Fibroblast of villous mesenchyme (primary cell): ENCODE measurements at places on chromosomes 5 and 9.

DNA sequence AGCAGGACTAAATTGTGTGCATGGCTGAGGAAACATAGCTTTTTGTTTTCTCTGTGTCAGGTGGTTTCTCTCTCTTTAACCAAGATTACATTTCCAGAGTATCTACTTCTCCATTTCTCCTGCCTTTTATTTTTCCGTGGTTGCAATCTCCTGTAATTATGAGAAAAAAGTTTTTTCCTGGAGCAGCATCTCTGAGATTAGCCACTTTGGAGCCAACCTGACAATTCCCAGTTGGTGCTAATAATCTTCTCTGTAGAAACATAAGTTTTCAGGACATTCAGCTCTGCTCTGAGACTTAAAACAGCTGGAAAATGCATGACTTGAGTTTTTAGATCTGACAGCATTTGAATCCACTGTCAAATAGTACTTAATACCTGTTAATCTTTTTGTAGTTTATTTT is 67.1 kb upstream of the GAS1 start:
- DNase-seq: no peak

GRCh38 chr9:137918331-137919094 is 40.9 kb downstream of the CACNA1B start:
- DNase-seq: no peak

DNA sequence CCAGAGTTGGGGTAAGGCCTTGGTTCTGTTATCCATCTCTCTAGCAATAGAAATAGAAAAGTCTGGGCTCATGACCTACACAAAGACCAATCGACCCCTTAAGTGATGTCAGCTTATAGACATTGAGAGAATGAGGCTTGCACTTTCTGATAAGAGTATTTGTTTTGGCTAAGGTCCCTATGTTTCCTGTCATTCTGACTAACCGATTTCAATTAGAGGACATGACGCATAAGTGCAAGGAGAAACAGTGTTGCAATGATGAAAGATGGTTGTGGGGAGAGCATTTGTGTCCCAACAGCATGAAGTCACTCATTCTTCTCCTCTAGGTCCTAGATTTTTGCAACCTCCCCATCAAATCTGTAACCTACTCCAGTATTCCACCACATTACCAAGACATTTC is 255.1 kb downstream of the MAT2B start:
- DNase-seq: peak; percentile 73

GRCh38 chr9:11992866-11993265 is 700.3 kb upstream of the TYRP1 start:
- DNase-seq: no peak

DNA sequence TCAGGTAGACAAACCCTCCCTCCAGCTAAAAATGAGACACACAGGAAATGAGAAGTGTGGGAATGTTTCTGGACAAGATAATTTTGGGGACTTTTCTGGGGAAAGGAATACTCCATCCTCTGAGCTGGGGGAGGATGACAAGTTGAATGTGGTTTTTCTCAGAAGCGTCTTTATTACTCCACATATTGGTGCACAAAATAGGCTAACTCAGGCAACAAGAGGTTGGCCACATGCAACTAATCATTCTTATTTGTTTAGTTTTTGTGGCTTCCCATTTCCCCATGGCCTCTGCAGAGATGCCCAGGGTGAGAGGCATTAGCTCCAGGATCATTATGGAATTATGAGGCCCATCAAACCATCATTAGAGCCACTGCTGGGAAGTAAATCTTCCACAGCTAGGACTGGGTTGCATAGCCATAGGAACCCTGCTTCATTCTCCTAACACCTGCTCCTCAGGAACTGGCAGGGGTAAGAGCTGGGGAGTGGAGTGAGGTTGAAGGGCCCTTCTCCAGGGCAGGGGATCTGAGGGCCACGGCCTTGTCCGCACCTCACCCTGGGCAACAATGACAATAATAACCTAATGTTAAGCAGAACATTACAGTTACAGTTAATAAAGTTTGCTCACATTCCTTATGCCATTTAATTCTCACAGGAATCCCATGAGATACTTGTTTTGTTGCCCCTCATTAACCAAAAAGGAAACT is 9.3 kb upstream of the SIL1 start:
- DNase-seq: no peak

DNA sequence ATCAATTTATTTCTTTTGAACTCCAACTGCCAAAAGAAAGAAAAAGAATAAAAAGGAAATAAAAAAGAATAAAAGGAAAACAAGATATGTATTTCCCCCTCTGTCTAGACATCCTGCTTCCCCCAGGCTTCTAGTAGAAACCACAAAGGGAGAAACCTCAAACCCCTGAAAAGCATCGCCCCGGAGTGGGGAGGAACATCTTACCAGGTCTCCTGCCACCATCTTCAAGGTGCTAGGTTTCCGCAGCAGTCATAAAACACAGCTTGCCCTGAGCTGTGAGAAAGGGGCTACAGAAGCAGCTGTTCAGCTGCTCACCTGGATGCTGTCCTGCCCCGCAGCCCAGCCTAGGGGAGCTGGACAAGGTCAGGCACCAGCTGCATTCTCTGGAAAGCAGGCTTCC is 487.7 kb downstream of the GADD45G start:
- DNase-seq: no peak

- peak; percentile 95 for DNase-seq
Measured at GRCh38 chr9:95092262-95093072, 225.0 kb downstream of the FANCC start.

- peak; percentile 72 for DNase-seq
Measured at GRCh38 chr9:13941714-13942113, 372.2 kb downstream of the NFIB start.

DNA sequence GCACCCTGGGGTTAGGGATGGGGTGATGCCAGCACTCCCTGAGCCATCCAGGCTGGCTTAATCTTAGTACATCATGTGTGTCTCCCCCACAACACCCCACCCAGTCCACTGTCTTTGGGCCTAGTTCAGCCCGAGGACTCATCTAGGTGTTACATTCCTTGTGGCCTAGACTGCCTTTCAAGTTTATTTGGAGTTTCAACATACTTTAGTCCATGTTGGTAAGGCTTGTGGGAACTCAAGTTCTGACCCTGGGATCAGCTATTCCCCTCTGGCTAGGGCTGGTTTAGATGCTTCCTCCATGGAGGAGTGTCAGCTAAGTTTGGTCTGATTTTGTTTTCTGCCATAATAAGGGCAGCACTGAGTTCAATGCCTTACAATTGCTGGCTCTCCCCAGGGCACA is 302.4 kb downstream of the SMARCA2 start:
- peak; percentile 22 for DNase-seq

DNA sequence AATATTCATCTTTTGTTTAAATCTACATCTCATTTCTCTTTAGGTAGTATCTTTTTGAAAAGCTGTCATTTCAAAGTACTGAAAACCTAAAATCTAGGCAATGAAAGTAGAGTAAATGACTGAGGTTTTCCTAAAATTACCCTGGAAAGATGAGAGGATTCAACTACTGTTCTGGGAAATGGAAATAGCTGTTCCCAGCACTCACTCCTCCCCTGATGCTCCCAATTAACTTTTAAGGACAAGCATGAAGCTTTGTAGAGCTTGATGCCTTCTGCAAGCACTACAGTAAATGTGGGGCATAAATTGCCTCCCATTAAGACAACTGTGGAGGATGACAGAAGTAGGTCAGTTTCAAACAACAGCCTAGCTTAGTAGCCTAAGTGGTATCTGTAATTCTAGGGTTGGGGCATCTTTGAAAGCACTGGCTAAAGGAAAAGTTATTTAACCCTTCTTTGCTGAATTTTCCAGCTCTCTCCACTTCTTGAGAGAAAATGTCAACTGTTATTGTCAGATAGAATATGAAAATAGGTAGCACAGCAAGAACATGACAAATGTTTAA is 100.2 kb upstream of the GNA14 start:
- DNase-seq: no peak

- peak; percentile 10 for DNase-seq
Measured at GRCh38 chr5:102893942-102894341, 138.8 kb downstream of the PAM start.
